Amygdala (tissue), 56 donors: ENCODE measurements at places on chromosomes 1 and 21.

DNA sequence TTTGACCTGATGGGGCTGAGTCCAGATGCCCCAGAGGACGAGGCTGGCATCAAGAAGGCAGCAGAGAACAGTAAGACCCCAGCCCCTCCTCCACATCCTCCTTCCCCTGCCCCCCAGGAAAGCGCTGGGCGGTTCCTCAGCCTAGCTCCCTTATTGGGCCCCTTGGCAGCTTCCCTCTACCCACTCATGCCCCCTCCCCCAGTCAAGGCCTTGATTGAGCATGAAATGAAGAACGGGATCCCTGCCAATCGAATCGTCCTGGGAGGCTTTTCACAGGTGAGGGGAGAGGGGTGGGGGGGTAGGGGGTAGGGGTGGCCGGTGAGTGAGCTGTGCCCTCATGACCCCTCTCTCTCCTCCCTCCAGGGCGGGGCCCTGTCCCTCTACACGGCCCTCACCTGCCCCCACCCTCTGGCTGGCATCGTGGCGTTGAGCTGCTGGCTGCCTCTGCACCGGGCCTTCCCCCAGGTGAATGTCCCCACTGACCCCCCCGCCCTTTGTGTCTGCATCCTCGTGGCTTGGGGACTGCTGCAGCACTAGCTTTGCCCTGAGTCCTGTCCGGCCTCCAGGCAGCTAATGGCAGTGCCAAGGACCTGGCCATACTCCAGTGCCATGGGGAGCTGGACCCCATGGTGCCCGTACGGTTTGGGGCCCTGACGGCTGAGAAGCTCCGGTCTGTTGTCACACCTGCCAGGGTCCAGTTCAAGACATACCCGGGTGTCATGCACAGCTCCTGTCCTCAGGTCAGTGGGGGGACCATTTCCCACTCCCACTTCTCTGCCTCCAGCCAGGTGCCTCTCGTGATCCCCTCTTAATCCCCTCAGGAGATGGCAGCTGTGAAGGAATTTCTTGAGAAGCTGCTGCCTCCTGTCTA lies 3.2 kb downstream of the LYPLA2 start:
- DNase-seq, result no peak

GRCh38 chr21:39288987-39289386 lies 24.4 kb downstream of the BRWD1 start:
- no peak for DNase-seq

GRCh38 chr21:28333578-28334075 lies 659.0 kb downstream of the LTN1 start:
- no peak for DNase-seq

GRCh38 chr1:57302812-57303596 lies 120.9 kb downstream of the DAB1 start:
- no peak for DNase-seq

DNA sequence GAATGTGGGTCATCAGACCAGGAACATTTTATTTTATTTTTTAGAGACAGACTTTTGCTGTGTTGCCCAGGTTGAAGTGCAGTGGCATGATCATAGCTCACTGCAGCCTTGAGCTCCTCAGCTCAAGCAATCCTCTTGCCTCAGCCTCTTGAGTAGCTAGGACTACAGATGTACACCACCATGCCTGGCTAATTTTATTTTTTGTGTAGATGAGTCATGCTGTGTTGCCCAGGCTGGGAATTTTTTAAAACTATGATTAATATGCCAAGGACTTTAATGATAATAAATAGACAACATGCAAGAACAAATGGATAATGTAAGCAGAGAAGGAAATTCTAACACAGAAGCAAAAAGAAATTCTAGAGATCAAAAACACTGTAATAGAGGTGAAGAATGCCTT lies 142.4 kb downstream of the AK5 start:
- DNase-seq, result no peak

- DNase-seq, result no peak
These were observed 3.8 kb upstream of the CDC20 start for GRCh38 chr1:43354936-43355335.

DNA sequence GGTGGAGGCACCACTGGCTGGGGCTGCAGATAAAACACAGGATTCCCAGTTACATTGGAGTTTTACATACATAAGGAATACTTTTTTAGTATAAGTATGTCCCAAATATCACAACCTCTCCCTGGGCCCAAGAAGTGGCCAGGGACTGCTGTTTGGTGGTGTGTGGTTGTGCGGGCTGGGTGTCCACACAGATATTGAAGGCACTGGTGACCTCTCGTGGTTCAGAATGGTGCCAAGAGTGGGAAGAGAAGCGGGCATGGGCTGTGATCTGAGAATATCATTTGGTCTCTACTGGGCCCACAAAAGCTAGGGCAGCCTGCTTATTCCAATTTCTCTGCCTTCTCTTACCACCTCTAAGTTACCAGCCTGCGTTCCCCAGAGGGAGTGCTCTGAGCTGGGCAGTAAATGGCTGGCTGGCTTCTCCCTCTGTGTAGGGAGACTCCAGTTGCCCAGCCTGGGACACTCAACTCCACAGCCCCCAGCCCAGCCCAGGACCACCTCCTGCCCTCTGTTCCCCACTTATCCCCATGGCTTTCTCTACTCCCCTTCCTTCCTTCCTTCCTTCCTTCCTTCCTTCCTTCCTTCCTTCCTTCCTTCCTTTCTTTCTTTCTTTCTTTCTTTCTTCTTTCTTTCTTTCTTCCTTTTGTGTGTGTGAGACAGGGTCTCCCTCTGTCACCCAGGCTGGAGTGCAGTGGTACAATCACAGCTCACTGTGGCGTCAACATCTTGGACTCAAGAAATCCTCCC lies 42.8 kb upstream of the RD3 start:
- no peak for DNase-seq

GRCh38 chr1:87103074-87103473 lies 188.6 kb downstream of the HS2ST1 start:
- DNase-seq, result no peak

GRCh38 chr1:177732178-177732577 lies 237.7 kb downstream of the SEC16B start:
- DNase-seq, result no peak

GRCh38 chr1:211331011-211331709 lies 4.5 kb downstream of the TRAF5 start:
- no peak for DNase-seq

DNA sequence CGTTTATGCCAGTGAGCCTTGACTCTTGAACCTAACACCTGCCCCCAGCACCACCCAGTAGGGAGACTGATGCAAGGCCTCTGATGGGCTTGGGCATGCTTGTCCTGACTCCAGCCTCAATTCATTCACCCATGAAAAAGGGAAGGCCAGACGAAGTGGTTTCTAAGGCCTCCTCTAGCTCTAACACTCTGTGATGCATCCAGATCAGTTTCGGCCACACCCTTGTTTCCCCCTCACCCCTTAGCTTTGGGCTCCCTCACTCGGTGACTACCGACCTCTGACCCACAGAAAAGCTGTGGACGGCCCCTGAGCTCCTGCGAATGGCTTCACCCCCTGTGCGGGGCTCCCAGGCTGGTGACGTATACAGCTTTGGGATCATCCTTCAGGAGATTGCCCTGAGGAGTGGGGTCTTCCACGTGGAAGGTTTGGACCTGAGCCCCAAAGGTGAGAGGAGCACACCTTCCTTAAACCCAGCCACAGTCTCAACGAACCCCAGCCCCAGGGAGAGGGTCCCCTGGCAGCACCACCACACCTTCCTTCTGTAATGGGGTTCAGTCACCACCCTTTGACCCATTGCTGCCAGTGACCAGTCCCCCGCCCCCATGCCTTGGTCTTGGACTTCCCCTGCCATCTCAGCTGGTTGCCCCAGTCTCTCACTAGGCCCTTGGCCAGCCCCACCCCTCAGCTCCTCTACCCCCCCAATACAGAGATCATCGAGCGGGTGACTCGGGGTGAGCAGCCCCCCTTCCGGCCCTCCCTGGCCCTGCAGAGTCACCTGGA lies 9.0 kb downstream of the NPR1 start:
- no peak for DNase-seq

DNA sequence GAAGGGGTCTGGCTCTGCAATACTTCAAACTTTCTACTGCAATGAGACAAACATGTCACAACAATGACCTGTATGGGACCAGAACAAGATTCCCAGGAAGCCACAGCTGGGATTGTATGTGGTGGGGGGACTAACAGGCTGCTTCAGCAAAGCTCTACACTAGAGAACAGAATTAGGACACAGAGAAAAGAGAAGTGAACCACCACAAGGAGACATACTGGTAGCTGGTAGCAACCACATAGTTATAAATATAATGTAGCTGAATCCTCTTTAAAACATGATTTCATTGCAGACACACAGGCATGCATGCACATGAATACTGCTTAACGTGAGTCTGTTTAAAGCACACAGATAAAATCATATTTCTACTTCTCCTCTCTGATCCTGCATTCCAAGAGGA lies 3.5 kb upstream of the ILDR2 start:
- no peak for DNase-seq

GRCh38 chr1:185816460-185816859 lies 82.3 kb downstream of the HMCN1 start:
- no peak for DNase-seq

- DNase-seq, result no peak
These were observed 706 bp downstream of the C21orf91 start for GRCh38 chr21:17818186-17819113.

- no peak for DNase-seq
These were observed 26.3 kb downstream of the DNASE2B start for GRCh38 chr1:84424513-84425149.

DNA sequence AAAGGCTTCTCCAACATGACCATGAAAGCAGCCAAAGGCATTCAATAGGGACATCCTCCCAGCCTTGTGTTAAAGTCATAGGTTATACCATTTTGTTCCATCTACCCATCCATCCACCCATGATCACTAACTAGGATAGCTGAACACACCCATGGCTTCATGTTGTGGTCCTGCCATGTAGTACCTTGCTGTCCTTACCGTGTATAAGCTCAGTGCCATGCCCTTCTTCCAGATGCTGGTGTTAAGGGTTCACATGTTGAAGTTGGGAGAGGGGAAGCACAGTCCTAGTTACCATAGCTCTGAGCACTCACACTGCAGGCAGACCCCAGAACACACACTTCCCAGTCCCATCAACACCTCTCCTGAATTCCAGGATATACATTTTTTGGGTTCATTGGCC lies 51.5 kb downstream of the ATP5PO start:
- no peak for DNase-seq

- no peak for DNase-seq
These were observed 150.7 kb downstream of the TOMM20 start for GRCh38 chr1:234977875-234978396.

- no peak for DNase-seq
These were observed 54.4 kb downstream of the TIAM1 start for GRCh38 chr21:31289702-31290101.

DNA sequence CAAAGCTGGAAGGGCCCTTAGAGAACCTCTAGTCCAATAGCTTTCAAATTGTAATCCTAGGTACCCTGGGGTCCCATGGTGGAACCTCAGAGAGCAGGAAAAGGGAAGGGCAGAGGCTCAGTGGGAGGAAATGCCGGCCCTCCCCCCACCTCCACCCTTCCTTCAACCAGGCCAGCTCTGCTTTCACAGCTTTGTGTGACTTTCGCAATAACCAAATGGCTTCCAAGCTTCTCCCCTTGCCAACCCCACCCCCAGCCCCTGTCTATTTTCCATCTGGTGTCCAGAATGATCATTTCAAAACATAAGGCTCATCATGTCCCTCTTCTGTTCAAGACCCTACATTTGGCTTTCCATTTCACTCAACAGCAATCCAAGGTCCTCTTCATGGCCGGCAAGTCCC lies 74.4 kb downstream of the CD58 start:
- no peak for DNase-seq

GRCh38 chr1:183414365-183414764 lies 3.8 kb downstream of the NMNAT2 start:
- no peak for DNase-seq

DNA sequence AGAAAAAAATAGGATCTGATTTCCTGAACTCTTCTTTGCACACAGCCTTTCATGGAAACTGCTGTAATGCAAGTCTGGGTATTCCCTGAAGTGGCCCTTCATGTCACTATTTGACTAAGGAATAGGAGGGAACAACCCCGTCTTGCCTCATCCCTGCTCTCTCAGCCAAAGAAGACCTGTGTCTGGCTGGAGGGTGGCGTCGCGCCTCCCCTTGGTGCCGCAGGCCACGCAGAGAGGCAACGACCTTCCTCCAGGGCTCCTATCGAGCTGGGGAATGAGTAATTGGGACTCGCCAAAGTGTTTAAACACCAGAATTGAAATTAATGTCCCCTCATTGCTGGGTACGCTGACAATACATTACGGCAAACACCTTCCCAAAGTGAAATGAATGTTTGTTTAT lies 129.8 kb downstream of the PBX1 start:
- no peak for DNase-seq

DNA sequence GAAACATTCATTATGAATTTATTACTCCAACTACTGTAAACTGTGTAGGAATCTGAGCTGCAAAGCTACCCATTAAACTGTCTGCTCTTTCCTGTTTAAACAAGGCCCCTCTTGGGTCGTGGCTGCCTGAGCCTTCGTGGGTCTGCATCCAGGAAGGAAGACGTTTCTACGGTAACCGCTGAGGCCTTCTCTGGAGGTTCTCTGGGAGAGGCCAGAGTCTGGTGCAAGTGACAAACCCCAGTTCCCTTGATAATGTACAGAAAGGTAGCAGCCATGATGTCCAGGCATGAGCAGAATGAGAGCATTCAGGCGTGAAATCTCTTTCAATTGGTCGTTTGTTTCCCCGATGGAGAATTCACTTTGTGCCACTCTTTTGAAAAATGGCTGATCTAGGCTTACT lies 350.2 kb downstream of the PLPP3 start:
- DNase-seq, result no peak

DNA sequence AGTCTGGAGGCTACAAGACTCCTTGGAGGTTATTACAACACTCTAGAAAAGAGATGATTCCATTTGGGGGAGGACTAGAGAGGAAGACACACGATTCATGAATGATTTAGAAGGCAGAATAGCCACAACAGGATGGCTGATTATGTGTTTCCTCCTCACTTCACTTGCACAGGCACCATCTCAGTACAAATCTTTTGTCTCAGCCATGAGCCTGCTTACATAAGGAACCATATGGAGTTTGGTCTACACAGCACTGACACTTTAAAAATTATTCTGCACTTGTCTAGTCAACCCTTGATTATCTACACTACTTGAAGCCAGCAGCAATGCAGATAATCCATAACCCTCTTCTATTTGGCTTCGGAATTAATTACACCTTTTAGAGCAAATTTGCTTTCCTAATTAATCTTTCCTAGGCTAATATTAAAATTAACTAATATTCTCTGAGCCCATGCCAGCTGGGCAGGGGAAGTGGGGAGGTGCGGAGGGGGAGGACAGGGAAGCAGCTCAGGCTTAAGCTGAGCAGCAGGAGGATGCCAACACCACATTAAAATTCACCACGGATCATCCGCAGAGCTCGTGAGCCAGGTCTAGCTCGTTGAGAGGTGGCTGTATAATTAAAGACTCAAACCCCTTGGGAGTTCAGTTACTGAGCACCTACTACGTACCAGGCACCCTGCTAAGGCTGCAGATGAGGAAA lies 3.2 kb upstream of the LEMD1 start:
- DNase-seq, result no peak
